Fibroblast of villous mesenchyme (primary cell): ENCODE measurements at places on chromosomes 5 and 9. TPM values are rescaled to one million over a fixed set of nuclear protein-coding genes. Genes with fewer than 3 reads are reported as not detected.

LCN1 gene
- total RNA-seq, result not detected in 2 replicates

ABLIM3 gene
- total RNA-seq, result 22.2 and 32.8 TPM in 2 replicates

NMUR2 gene
- total RNA-seq, result not detected in 2 replicates

SPAAR gene
- not detected in 2 replicates for total RNA-seq

ELOVL7 gene
- total RNA-seq, result under 0.01 TPM in 1 of 2 replicates, not detected in the other

HAPLN1 gene
- 0.43 and 3.9 TPM in 2 replicates for total RNA-seq

TMEM141 gene
- total RNA-seq, result 33.5 and 39.7 TPM in 2 replicates

CDX1 gene
- under 0.01 and 0.64 TPM in 2 replicates for total RNA-seq

EIF4E1B gene
- total RNA-seq, result not detected in 2 replicates

SLC25A2 gene
- total RNA-seq, result under 0.01 and 0.64 TPM in 2 replicates

IRX1 gene
- not detected in 2 replicates for total RNA-seq

ADGRD2 gene
- total RNA-seq, result not detected in 2 replicates

DNA sequence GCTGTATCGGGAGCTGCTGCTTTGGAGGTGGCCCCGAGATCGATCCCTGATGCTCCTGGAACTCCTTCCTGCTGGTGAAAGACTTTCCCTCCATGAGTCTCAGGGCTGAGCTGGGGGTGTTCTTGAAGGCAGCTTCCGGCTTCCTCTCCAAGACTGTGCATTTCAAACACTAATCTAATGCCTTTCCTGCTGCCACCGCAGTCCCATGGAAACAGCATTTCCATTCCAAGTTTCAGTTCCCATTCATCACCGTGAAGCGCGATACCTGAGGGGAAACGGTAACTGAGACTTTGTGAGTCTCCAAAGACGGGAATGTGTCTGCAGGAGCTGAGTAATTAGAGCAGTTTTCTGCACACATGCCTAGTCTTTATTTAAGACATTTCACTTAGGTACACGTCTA, 230.1 kb downstream of the PAX5 start:
- no peak for DNase-seq

DNA sequence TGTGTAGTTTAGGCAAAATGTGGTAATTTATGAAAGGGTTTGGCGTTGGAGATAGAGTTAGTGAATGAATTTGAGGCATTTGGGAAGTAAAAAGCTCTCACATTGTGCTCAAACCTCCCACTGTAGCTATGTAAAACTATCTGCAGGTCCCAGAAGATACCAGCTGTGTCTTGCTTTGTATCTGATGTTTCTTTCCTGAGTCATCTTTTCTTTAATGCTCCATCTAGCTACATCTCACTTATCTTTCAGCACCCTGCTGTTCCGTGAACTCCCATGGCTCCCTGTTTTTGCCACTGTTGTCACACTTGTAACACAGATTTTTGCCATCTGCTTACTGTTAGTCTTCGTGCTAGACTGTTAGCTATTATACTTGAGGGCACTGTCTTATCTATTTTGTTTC, 253.1 kb downstream of the NPR3 start:
- peak; percentile 5 for DNase-seq

DNA sequence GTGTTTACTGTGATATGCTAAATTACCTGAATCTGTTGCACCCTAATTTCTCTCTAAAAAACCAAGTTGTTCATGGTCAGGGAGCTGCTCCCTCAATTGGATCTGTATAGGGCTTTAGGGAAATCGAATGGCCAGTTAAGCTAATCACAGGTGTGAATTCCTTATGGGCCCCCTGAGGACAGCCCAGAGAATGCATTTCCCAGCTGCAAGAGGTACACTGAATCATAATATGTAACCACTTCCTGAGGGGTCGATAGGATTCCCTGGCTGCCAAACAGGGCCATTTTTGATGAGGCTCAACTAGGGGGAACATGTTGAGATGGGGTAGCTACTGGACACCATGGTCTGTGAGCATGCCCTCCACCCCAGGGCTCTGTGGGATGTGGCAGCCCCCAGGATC, 478.6 kb downstream of the CCDC171 start:
- DNase-seq, result no peak

- DNase-seq, result no peak
Observed at GRCh38 chr9:132016456-132016855, 63.2 kb downstream of the MED27 start.

GRCh38 chr5:15808577-15808976, 308.6 kb downstream of the FBXL7 start:
- DNase-seq, result no peak

- no peak for DNase-seq
Observed at GRCh38 chr9:113844466-113844865, 31.6 kb upstream of the ZNF618 start.

DNA sequence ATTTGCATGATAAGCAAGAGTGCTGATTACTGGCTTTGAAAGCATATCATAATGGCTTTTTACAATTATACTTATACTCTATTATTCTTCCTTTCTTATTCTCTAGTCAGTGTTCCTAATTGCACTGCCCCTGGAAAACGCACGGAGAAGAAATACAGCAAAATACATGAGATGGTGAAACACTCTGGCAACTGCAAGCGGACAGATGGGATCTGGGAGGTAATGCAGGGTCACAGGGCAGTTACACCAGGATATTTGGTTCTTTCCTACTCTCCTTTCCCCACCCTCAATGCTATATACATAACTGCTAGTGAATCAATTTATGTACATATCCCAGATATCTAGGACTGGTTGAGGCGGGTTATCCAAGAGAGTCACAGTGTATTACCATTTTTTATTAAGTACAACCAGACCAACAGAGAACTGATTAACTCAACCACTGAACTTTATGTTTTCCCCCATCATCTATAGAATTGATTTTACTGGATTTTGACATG, 423.7 kb downstream of the ZSWIM6 start:
- DNase-seq, result no peak

DNA sequence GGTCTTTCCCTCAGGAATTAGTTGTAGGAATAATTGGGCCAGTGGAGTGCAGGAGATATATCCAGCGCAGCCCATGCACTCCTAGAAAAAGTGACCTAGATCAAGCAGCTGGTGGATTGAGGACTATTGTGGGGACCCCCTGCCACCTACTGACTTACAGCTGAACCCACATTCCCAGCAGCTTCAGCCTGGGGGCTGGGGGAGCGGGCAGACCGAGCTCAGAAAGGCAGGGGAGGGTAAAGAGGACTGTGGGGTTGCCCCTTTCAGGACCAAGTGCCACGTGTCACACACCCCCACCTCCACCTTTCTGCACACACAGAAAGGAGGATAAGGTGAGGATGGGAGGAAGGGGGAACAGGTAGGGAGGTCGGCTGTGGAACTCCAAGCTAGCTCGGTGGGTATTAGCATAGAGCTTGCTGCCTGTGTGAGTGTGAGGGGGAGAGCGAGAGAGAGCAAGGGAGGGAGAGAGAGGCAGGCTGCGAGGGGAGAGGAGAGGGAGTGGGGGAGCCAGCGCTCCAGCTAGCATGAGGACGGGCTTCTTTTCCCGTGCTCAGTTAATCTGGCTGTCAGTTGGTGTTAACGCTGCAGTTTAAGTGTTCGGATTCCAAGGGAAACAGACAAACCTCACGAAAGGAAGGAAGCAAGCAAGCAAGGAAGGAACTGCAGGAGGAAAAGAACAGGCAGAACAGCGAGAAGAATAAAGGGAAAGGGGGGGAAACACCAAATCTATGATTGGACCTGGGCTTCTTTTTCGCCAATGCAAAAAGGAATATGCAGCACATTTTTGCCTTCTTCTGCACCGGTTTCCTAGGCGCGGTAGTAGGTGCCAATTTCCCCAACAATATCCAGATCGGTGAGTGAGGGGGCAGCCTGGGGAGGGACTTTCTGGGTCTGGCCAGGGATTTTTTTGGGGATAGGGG, at the start of gene GRIA1:
Gene GRIA1 (plus strand): TSS at position 553 of the 920 bp plus-strand sequence.
- no peak for DNase-seq

- DNase-seq, result no peak
Observed at GRCh38 chr9:93463638-93464248, 10.4 kb upstream of the FAM120AOS start.

- peak; percentile 48 for DNase-seq
Observed at GRCh38 chr9:88818495-88819201, 172.6 kb upstream of the S1PR3 start.

GRCh38 chr5:173911623-173912022, 23.5 kb downstream of the CPEB4 start:
- no peak for DNase-seq

GRCh38 chr9:119789987-119790386, 420.8 kb upstream of the BRINP1 start:
- no peak for DNase-seq

- DNase-seq, result no peak
Observed at GRCh38 chr5:134046801-134047686, 42.3 kb upstream of the VDAC1 start.

GRCh38 chr9:128102861-128103588, 24.5 kb downstream of the PTGES2 start:
- DNase-seq, result no peak

DNA sequence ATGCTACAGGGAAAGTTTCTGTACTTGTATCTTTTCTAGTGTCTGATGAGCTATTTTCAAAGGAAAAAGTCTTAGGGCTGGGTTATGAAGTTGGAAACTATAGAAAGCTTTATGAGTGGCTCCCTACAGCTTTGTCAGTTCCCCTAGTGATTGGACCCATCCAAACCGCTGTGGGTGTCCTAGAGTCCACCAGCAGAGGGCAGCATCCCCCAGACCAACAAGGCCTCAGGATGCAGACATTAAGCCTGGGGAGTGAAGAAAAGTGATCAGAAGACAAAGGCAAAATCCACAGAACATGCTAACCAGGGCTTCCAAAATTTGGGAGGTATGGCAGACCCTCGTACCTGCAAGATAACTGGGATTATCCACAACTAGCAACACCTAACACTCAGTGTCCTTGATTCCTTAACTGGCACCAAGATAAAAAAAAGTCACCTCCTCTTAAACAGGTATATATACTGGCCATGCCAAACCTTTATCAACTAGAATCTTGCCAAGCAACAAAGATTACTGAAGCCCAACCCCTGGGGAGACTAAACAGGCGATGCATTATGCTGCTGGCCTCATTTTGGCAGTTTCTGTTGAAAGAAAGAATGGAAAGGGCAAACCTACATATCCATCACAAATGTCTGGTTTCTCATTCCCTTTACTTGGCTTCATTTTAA, 110.4 kb upstream of the NR5A1 start:
- peak; percentile 81 for DNase-seq

DNA sequence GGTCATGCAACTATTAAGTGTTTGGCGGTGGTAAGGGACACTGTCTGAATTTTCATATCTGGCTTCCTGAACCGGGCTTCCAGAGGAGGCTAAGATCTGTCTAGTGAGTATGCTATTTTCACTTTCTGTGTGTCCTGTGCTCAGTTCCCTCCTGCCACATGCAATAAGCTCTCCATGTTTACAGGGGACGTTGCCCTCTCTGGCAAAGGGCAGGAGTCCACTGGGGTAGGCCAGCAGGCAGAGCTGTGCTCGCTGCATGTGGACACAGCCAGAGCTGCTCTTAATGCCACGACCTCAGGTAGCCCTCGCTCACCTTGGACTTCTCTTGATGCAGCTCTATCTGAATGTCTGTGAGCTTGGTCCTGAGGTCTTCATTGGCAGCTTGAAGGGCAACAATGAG, 111.2 kb downstream of the JAKMIP2 start:
- DNase-seq, result no peak
